ENCODE measurements at places on chromosomes 16 and 17.

GRCh38 chr16:9060225-9060624 is 31.2 kb upstream of the HAPSTR1 start:
- no peak for DNase-seq

- DNase-seq: no peak
Measured at GRCh38 chr17:78000341-78000740, 41.8 kb downstream of the TNRC6C start.

GRCh38 chr16:22763437-22764080 is 50.4 kb upstream of the HS3ST2 start:
- DNase-seq: no peak

DNA sequence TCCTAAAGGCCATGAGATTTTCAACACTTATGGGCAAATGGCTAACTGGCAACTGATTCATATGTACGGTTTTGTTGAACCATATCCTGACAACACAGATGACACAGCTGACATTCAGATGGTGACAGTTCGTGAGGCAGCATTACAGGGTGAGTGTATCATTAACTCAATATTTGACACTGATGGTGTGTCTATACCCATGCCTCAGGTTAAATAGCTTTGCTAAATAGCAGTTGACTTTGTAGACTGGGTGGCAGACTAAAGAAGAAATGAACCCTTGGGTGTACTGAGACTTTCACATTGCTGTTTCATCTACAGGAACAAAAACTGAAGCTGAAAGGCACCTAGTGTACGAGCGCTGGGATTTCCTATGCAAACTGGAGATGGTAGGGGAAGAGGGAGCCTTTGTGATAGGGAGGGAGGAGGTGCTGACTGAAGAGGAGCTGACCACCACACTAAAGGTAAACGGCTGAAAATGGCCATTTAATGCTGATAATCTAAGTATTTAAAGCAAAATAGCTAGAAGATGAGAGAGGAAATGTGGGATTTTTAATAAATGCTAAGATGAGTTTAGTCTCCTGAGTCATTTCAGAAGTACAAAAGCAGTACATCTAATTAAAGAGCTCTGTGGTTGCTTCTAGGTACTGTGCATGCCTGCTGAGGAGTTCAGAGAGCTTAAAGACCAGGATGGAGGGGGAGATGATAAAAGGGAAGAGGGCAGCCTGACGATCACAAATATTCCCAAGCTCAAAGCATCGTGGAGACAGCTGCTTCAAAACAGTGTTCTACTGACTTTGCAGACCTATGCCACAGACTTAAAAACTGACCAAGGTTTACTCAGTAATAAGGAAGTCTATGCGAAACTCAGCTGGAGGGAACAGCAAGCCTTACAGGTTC is 3.0 kb downstream of the SETD6 start:
- DNase-seq: no peak

DNA sequence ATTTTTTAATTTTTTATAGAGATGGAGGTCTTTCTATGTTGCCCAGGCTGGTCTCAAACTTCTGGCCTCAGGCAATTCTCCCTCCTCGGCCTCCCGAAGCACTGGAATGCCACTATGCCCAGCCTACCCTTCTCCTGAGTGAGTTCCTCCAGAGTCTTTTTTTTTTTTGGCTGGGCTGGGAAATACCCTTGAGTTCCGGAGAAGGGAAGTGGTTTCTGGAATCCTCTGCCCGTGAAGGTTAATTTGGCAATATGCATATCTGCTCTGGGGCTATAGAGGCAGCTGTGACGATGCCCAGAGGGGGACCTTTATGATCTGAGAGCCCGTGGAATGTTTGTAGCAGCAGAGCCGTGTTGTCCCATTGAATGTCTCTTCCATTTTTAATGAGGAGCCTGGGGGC is 217.5 kb downstream of the RBFOX1 start:
- no peak for DNase-seq

Data from NAMALWA (cell line).